Peyer's patch (tissue), 4 donors: ENCODE measurements at places on chromosomes 2 and 18. TPM values are rescaled to one million over a fixed set of nuclear protein-coding genes. Genes with fewer than 3 reads are reported as not detected.
A peak's percentile ranks its signal among the peaks of the same experiment; 100 is the strongest.

DNA sequence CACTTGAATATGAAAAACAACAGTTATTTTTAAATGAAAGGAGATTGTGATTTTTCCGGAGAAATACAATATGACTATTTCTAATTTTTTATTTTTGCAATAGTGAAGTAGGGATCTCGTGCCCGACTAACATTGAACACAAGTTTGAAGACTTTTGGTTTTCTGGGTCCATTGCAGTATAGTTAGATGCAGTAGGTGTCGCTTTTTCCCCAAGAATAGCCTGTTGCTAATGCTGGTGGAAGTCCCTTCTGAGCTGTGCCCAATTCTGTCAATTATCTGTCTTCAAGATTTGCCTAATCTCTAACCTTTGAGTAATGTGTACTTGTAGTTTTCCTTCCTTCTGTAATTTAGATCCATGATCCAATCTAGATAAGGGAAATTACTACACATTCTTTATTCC, 36.5 kb downstream of the SEMA4F start:
- no peak overlapping the region for H3K27ac ChIP-seq
- H3K4me1 ChIP-seq: peaks cover 3% of the 10 kb centered on the region
- no peaks in the 10 kb centered on the region for H3K36me3 ChIP-seq
- no peaks in the 10 kb centered on the region for H3K27me3 ChIP-seq
- peak; percentile 60 for DNase-seq

DNA sequence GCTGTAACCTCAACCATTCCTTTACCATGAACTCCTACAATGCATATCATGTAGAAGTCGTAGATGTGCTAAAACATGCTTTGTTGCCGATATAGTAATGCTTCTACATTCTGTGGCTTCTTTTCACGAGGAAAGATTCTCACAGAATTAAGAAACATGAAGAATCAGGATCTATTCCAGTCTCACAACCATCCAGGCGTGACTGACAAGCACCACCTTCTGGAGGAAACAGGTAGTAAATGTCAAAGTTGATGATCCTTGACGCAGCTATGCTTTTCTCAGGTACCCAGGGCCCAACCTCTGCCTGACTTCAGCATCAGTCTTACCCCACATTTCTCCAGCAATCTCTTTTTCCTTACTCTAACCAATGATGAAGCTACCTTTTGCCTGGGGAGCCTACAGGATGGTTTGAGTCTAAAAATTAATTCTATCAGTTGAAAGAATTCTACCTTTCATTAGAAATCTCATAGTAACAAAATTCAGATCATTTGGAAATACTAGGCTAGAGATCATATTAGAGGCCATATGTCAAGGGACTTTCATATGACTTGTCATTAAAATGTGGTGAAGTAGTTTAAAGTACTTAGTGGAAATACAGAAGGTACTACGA, 123.3 kb upstream of the RND3 start:
- no peak overlapping the region for H3K27ac ChIP-seq
- peak; percentile 55 for DNase-seq
- no peaks in the 10 kb centered on the region for H3K4me1 ChIP-seq
- no peaks in the 10 kb centered on the region for H3K27me3 ChIP-seq

DNA sequence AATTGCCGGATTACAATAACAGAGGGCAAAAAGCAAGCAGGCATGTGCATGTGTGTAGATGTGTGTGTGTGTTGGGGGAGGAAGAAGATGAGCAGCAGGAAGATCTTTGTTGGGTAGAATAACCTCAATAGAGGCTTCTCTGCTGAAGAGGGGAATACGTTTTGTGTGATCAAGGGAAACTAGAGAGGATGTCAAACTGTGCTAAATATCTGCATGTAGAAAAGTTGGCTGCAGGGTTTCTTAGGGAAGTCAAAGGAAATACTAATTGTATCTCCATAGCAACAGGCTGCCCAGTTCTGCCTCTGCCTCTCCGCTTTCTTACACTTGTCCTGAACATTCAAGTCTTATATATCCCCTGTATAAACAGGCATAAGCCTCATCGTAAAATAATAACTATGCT, 190.1 kb upstream of the RND3 start:
- no peaks in the 10 kb centered on the region for H3K36me3 ChIP-seq
- no peaks in the 10 kb centered on the region for H3K4me1 ChIP-seq
- no peak for DNase-seq
- H3K4me3 ChIP-seq: no peak overlapping the region
- no peaks in the 10 kb centered on the region for H3K27me3 ChIP-seq

DNA sequence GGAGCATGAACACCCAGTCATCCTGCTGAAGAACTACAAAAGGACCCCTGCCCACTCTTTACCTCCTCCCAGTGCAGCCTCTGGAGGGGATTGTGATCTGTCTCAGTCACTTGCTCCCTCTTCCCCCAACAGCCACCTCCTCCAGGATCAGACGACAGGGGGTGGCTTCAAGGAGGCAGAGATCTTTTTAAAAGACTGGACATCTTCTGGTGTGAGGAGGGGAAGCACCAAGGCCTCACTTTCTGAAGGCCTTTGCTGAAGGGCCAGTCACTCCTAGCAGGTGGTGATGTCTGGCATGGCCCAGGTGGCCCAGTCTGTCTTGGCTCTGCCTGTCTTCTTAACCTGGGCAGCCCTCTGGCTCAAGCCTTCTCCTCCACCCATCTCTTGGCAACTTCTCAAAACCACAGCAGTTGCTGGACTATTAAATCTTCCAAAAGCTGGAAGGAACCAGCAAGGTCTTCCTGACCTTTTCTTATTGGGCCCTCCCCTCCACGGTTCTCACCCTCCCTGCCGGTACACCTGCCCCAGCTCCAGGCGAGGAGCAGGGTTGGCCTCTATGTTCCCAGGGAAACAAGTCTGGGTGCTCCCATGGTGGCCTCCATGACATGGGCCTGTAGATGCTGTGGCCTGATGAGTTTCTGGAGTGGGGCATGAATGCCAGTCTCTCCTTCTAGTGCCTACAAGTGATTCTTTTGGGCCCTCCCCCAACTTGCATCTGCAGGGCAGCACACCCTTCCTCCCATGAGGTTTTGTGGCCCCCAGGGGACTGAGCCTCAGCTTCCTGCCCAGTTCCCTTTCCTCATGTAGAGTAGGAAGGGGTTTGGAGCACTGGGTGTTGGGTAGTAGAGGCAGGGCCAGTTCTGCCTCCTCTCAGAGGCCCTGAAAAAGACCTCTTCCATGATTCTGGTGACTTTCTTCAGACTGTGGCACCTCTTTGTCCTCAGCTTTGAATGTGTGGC, 5.0 kb upstream of the ATP6V1B1 start:
- H3K4me3 ChIP-seq: no peak overlapping the region
- DNase-seq: peak; percentile 9
- no peaks in the 10 kb centered on the region for H3K36me3 ChIP-seq
- H3K4me1 ChIP-seq: no peaks in the 10 kb centered on the region
- no peaks in the 10 kb centered on the region for H3K27me3 ChIP-seq

IL36RN gene
- total RNA-seq: not detected
